Activated CD4-positive, alpha-beta T cell treated with anti-CD3 and anti-CD28 coated beads, Interleukin-2, amount 50 U/mL, for 24 hours (primary cell): ENCODE measurements at places on chromosomes 2 and 18.
A peak's percentile ranks its signal among the peaks of the same experiment; 100 is the strongest.

- DNase-seq, result no peak
Observed at GRCh38 chr2:43391878-43392215, 165.4 kb upstream of the ZFP36L2 start.

DNA sequence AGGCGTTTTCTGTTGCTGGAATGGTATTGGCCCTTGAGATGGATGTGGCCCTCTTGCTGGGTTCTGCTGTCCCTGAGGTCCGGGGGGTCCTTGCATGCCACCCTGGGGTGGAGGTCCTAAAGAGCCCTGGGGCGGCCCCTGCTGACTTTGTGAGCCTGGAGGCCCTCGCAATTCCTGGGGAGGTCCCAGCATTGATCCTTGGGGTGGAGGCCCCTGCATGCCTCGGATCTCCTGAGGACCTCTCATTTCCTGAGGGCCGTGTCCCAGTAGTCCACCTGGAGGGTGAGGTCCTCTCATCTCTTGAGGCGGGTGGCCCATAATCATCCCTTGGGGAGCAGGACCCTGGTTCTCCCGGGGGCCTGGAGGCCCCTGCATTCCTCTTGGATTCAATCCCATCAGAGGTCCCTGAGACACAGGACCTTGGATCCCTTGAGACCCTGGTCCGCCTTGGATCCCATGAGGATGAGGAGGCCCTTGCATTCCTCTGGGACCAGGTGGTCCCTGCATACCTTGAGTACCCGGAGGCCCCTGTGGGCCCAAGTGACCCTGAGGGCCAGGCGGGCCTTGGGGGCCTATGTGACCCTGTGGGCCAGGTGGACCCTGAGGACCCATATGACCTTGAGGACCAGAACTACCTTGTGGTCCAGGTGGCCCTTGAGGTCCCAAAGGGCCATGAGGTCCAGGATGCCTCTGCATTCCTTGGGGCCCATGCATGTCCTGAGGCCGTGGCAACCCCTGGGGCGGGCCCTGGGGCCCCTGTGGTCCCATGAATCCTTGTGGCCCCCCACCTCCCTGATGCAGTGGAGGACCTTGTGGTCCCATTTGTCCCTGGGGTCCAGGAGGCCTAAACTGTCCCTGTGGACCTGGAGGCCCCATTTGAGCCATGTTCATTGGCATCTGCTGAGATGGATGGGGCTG lies 18.3 kb downstream of the SFT2D3 start:
- DNase-seq, result no peak

- DNase-seq, result peak; percentile 30
Observed at GRCh38 chr2:207163053-207163755, 2.5 kb downstream of the KLF7 start.

- DNase-seq, result no peak
Observed at GRCh38 chr2:44166096-44166495, 2.6 kb upstream of the PPM1B start.

GRCh38 chr2:202109737-202110184 lies 36.7 kb downstream of the KIAA2012 start:
- DNase-seq, result no peak

DNA sequence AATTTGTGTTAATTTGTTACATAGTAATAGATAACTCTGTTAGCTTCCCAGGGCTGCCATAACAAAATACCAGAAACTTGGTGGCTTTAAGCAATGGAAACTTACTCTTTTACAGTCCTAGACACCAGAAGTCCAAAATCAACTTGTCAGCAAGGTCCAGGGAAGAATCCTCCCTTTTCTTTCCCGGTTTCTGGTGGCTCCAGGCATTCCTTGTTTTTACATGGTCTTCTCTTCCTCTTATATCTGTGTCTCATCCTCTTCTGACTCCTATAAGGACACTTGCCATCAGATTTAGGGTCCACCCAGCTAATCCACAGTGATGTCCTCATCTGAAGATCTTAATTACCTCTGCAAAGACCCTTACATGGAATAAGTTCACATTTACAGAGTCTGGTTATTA lies 95.6 kb downstream of the DDX1 start:
- no peak for DNase-seq

- DNase-seq, result no peak
Observed at GRCh38 chr2:160402501-160402900, 91.1 kb downstream of the RBMS1 start.

GRCh38 chr18:29028560-29028959 lies 851.6 kb upstream of the CDH2 start:
- DNase-seq, result no peak

- DNase-seq, result no peak
Observed at GRCh38 chr18:76495435-76496193, 572 bp upstream of the ZNF516 start.
